ENCODE measurements at places on chromosomes 6 and 20.

GRCh38 chr6:165782812-165783211 lies 119.8 kb upstream of the PDE10A start:
- no peak for DNase-seq

DNA sequence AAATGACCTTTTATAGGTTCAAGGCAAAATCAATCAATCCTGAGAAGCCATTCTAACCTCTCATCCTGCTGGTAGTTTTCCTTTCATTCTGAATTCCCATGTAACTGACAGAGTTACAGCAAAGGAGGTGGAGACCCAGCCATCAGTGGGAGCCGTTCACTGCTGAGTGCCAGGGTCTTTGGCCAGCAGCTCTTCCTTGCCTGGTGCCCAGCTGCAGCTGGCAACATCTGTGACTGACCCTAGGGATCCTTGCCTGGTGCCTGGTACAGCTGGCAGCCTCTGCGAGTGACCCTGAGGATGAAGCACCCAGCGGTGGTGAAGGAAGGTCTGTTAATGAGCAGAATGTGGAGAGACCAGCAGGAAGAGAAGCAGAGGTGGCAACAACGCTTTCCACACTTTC lies 314.6 kb downstream of the THBS2 start:
- DNase-seq = no peak

- no peak for DNase-seq
Measured at GRCh38 chr6:84892671-84893070, 128.3 kb upstream of the TBX18 start.

DNA sequence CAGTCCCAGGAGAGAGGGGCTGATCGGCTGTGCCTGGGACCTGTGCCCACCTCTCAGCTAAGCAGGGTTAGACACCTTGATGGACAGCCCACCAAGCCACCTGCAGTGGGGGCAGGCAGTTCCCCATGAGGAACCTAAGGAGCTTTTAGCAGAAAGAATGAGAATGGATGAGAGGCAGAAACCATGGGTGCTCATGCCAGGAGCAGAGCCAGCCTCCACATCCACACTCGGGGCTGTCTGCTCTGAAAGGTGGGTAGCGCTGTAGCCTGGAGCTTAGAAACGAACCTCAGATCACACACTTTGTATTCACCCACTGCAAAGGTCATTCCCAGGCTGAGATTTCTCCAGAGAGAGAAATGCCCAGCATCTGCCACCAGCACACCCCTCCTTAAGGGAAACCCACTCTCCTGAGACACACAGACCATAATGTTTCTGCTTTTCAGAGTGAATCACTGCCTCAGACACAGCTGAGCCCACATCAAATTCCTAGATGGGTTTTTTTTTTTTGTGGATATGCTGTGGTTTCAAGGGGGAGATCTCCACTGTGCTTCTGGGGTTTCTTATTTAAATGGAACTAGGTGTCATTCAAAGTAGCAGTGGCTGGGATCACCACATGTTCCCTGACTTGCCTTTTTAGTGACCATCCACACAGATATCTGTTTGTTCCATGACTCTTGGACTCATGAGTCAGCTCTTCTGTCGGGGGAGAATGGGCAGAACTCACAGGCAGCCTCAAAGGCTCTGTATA lies 218.9 kb downstream of the EYA2 start:
- DNase-seq = peak; percentile 36

- DNase-seq = no peak
Measured at GRCh38 chr6:151082079-151082478, 157.7 kb upstream of the AKAP12 start.

DNA sequence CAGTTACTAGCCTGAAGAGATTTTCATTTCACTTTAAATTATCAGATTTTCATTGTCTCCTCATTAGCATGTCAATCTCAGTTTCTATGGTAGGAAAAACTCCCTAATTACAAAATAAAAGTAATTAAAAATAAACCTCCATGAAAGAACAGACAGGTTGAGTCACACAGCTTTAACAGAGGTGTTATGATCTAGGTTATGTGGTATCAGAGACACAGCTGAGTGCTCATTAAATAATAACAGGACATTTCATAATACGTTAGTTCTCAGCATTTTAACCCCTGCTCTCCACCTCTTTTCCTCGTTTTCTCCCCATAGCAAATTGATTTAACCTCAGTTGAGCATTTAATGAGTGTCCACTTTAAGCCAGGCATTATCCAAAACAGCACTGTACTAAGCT lies 21.9 kb downstream of the TPBG start:
- DNase-seq = no peak

- DNase-seq = no peak
Measured at GRCh38 chr6:135465307-135465706, 32.2 kb downstream of the AHI1 start.

DNA sequence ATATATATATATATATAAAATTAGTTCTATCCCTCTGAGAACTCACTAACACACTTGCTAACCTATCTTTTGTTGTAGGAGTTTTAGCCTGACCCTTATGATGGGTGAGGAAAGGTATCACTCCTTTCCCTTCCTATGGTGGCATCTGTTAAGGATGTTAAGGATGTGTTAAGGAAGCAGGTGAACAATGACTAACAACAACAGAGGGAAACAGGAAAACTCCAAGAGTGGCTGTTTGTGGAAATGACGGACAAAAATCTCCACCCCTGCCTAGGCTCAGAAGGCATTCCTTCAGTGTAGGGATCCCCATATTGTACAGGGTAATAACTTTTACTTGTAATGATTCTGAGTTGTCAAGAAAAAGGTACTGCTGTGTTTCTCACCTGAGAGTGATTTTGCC lies 8.8 kb upstream of the TPD52L1 start:
- DNase-seq = no peak

GRCh38 chr6:125950293-125950692 lies 6.3 kb upstream of the HINT3 start:
- peak; percentile 65 for DNase-seq

GRCh38 chr6:21663966-21664313 lies 70.4 kb downstream of the SOX4 start:
- DNase-seq = no peak

DNA sequence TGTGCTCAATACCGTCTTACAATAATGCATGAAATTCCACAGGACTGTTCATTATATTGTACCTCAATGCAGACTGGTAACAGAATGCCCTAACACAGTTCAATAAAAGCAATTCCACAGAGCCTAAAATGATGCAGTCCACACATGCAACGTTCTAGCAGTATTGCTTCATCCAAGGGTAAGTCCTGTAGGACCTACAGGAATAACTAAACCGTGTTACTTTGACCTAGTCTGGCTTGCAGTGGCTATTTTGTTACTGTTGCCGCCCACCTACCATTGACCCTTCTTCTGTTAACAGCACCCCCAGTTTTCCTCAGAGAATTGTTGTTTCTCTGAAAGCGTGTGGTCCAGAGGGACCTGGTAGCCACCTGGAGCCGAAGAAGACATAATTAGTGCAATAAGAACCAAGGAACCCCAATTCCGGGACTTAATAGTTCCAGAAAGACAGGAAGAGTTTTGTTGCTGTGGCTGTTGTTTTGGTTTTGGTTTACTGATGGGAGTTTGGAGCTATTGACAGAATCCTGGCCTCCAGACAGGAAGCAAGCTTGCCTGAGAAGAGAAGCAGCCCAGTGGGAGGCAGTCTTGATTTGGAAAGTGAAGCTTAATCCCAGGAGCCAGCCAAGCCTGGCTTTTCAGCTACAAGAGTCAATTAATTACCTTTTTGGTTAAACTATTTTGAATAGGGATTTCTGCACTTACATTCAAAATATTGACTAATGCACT lies 91.3 kb downstream of the FRK start:
- peak; percentile 18 for DNase-seq

GRCh38 chr6:56992036-56992435 lies 37.1 kb downstream of the BEND6 start:
- no peak for DNase-seq

DNA sequence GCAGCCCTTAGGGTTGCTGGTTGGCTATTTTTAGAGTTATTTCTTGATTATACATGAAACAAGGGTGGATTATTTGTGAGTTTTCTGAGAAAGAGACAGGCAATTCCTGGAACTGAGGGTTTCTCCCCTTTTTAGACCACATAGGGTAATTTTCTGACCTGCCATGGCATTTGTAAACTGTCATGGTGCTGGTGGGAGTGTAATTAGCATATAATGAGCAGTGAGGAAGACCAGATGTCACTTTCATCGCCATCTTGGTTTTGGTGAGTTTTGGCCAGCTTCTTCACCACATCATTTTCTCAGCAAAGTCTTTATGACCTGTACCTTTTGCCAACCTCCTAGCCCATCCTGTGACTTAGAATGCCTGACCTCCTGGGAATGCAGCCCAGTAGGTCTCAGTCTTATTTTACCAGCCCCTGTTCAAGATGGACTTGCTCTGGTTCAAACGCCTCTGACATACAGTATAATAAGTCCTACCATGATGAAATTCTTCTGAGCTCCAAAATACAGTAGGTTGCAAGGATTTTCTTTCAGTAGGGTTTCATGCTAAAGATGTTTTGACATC lies 117.1 kb downstream of the ISM1 start:
- DNase-seq = no peak

DNA sequence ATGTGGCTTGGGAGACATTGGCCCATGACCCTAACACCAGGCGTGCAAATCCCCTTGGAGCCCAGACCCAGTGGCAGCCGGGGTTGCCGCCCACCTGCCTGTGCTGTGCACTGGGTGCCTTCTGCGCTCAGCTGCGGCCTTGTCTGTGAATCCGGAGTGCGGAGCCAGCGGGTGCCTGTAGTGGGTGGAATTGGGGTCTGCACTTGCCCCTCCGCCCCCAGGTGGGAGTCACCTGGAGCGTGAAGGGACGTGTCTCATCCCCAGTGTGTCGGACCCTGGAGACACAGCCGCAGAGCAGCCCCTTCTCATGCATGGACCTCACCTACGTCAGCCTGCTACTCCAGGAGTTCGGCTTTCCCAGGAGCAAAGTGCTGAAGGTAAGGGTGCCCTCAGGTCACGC lies 22.9 kb upstream of the PYGB start:
- DNase-seq = no peak

DNA sequence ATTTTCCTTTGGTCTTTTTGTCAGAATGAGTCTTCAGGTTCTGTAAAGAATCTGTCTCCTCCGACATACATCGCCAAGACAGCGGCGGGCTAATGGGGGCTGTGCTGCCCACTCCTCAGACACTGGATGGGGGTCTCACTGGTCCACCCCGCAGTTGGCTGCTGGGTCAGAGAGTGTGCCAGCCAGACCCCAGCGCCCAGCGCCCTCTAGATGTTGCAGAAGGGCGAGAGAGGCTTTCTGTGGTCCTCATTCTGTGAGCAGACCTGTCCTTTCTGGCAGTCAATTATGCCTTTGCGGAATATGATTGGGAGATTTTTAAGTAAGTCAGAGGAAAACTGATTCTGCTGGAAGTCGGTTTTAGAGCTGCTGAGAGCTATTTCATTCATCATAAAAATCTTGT lies 7.8 kb upstream of the CCR6 start:
- no peak for DNase-seq

DNA sequence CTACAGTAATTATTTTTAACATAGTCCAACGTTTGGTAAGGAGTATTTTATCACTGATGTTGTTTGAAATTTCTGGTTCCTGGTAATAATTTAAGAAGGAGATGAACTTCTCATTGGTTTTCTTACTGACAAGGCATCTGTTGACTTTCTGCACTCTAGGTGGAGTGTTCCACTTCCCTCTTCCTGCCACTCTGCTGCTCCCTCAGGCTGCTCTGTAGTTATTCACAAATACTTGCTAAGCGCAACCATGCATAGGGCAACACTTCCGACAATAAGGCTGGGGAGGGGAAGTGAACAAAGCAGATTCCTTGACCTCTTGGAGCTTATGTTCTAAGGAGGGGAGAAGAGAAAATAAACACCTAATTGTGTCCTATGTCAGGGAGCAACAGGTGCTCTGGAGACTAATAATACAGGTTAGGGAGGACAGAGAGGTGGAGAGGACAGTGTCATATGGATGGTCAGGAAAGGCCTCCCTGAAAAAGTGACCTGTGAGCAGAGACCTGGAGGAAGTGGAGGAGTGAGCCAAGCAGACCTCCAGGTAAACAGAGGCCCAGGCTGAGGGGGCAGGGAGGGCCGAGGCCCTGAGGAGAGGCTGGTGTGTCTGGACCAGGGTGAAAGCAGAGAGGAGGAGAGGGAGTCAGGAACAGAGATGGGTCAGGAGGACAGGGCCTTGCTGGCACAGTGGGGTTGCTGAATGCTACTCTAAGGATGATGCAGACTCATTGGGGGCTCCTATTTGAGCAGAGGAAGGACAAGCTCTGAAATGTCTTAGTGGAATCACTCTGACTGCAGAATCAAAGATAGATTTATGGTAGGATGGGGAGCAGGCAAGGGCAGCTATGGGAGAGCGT lies 134.8 kb upstream of the SLC24A3 start:
- DNase-seq = no peak

DNA sequence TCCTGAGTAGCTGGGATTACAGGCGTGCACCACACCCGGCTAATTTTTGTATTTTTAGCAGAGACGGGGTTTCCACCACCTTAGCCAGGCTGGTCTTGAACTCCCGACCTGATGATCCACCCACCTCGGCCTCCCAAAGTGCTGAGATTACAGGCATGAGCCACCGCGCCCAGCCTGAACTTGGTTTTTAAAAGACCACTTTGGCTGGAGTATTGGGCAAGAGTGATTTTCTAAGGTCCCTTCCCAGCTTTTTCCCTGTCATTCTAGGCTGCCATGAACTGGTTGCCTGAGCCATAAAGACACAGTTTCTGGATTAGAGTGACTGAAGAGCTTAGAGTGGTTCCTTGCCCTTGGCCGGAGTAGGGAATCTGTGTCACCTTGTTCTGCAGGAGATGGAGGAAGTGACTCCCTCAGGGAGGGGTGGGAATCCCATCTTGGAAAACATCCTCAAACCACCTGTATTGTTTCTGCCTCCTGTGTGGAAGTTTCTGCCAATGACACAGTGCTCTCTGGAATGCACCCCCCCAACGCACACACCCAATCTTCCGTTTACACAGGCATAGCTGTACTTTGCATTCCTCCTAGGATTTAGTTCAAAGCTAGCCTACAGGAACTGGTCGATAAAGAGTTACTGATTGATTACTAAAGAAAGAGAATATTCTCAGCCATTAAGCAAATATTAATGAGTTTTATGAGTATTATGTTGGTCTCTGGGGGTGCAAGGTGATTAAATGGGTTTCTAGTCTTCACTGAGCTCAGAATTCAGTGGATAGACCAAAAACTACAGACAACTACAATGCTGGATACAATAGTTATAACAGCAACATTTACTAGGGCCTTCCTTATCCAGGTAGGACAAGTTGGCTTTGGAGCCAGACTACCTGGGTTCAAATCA lies 18.2 kb downstream of the BCL2L1 start:
- DNase-seq = peak; percentile 51

- peak; percentile 27 for DNase-seq
Measured at GRCh38 chr20:50259705-50260478, 69.3 kb downstream of the CEBPB start.
